ENCODE measurements at places on chromosomes 16 and 17. TPM values are rescaled to one million over a fixed set of nuclear protein-coding genes. Genes with fewer than 3 reads are reported as not detected.

- H3K4me1 ChIP-seq = no peaks in the 10 kb centered on the region
- no peak overlapping the region for H3K27ac ChIP-seq
- H3K27me3 ChIP-seq = no peaks in the 10 kb centered on the region
- no peak for DNase-seq
- no peak overlapping the region for H3K4me3 ChIP-seq
Measured at GRCh38 chr16:49524216-49524946, 150.8 kb downstream of the C16orf78 start.

DNA sequence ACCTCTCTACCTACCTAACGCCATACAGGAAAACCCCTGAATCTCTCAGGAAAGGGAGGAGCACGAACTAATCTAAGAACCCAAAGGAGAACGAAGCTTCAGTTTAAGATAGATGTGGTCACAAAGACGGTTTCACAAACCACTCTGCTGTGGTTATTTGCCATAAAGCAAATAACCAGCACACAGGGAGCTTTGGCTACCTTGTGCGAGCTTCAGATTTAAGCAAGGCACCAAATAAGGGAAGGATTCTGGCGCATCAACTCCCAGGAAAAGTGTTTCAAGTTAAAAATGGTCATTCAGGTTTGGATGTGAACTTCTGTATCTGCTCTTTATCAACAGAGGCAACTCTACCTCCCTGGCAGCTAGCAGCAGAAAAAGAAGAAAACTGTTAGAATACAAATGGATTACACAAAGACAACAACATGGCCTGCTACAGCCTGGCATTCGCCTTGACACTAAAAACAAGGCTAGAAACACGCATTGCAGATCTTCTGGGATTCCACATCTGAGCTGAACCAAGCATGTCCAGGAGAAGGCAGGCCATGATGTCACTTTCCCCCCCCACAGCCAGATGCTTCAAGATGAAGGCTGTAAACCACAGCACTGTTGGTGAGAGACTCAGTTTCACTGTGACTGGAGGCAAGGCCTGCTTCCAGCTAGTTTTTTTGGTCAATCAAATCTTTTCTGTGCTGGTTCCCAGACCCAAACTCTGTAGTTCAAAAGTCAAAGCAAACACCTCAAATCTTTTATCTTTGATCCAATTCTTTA is 43.6 kb downstream of the SMG6 start:
- no peak for DNase-seq
- no peak overlapping the region for H3K4me3 ChIP-seq
- H3K27me3 ChIP-seq = no peaks in the 10 kb centered on the region
- H3K36me3 ChIP-seq = no peaks in the 10 kb centered on the region
- no peaks in the 10 kb centered on the region for H3K4me1 ChIP-seq

GRCh38 chr17:63295288-63295687 is 150.8 kb downstream of the CYB561 start:
- H3K36me3 ChIP-seq = no peaks in the 10 kb centered on the region
- no peak for DNase-seq
- H3K4me1 ChIP-seq = peaks cover 28% of the 10 kb centered on the region
- H3K4me3 ChIP-seq = no peak overlapping the region

Gene KCNG4
- polyA plus RNA-seq = not detected

Gene EMP2
- 19.0 TPM for polyA plus RNA-seq
